ENCODE measurements at places on chromosomes 3 and 15.

- no peak for DNase-seq
Observed at GRCh38 chr3:11245276-11245675, 26.9 kb upstream of the ATG7 start.

- DNase-seq: no peak
Observed at GRCh38 chr15:29569533-29570092, 252.7 kb downstream of the TJP1 start.

- no peak for DNase-seq
Observed at GRCh38 chr3:40649346-40649745, 124.6 kb downstream of the ZNF621 start.

- no peak for DNase-seq
Observed at GRCh38 chr3:126121074-126121473, 37.1 kb upstream of the SLC41A3 start.

GRCh38 chr15:92930054-92930621, 30.0 kb downstream of the CHD2 start:
- DNase-seq: no peak

DNA sequence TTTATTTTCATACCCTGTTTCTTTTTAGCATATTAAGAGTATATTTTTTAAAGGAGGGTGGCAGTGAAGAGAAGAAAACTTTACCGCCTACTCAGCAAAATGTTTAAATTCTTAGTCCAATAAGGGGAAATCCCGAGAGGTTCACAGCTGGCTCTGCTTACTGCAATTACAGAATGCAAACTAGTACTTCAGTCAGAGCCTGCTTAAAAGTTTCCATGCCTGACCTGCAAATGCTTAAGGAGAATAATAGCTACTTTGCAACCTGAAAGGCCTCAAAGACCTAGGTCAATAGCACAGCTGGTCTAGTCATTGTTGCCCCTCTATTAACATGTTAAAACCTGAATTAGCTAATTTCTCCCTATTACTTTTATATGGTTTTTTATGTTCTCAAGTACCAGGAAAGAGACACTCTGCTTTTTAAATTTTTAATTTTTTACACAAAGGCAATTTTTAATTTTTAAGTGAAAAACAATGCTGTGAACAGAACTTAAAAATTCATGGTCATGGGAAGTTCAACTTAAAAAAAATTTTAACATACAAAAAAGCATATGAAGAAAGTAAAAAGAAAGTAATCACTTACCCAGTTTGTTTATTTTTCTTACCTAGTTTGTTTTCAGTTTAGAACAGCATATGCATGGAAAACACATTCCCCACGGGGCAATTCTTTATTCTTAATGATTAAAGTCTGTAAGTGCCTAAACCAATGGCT, 79.2 kb downstream of the P3H2 start:
- no peak for DNase-seq

DNA sequence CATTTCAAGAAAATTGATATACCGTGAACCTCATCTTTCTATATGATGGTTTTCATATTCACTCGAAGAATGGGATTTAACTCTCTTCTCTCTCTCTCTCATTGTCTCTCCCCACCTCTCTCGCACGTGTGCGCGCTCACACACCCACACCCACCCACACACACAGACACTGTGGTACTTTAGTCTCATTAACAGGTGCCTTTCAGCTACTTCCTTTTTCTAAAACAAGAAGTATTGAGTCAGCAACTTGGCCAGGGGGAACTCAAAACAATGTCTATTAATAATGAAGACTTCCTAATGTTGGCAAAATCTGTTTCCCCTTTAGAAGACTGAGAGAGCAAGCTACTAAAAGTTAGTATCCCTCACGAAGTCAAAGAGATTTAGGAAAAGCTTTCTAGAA, 150.7 kb downstream of the TMCO5A start:
- no peak for DNase-seq

DNA sequence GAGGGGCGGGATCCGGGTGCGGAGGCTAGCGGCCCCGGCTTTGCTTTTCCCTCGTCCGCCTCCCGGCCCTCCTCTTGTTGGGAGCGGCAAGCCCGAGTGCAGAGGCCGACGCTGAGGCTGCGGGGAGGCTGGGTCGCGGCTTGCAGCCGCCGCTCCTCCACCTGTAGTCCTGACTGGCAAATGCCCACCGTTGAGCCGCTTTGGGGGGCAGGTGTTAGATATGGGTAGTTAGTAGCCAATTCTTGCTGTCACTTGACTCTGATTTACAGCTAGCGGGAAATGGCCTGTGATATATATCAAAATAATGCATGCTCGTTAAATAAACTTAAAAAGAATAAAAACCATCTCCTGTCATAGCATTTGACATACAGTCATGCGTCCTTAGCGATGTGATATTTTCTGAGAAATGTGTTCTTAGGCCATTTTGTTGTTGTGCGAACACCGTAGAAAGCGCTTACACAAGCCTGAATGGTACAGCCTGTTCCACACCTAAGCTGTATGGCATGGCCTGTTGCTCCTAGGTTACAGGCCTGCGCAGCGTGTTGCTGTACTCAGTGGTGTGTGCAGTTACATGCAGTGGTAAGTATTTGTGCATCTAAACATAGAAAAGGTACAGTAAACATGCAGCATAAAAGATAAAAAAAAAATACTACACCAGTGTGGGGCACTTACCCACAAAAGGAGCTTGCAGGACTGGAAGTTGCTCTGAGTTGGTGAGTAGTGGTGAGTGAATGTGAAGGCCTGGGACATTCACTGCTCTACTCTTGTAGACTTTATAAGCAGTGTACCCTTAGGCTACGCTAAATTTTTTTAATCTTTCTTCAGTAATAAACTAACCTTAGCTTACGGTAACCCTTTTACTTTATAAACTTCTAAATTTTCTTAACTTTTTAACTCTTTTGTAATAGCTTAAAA, 873 bp downstream of the CAPN7 start:
- no peak for DNase-seq

GRCh38 chr3:161323926-161324621, 47.2 kb downstream of the SPTSSB start:
- DNase-seq: no peak

DNA sequence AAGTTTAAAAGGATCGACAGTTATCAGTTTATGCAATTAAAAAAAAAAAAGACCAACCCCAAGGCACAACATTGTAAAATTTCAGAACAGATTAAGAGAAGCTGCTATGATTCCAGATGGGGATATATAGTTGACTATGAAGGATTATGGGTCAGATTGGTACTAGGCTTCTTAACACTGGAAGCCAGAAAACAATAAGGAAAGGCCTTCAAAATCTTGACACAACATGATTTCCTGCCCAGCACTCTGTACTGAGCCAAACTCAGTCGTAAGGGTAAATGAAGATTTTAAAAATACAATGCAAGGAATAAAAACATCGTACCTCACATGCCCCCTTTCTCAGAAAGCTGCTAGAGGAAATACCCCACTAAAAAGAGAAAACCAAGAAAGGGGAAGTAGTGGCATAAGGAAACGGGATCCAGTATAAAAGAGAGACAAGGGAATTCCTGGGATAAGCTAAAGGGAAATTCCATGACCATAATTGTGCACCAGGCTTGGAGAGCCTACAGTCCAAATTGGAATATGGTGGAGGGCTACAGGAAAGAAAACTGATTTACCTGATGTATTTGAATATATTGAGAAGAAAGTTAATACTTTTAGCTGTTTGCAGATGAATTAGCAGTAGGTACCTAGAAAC, 27.9 kb downstream of the PIAS1 start:
- no peak for DNase-seq

DNA sequence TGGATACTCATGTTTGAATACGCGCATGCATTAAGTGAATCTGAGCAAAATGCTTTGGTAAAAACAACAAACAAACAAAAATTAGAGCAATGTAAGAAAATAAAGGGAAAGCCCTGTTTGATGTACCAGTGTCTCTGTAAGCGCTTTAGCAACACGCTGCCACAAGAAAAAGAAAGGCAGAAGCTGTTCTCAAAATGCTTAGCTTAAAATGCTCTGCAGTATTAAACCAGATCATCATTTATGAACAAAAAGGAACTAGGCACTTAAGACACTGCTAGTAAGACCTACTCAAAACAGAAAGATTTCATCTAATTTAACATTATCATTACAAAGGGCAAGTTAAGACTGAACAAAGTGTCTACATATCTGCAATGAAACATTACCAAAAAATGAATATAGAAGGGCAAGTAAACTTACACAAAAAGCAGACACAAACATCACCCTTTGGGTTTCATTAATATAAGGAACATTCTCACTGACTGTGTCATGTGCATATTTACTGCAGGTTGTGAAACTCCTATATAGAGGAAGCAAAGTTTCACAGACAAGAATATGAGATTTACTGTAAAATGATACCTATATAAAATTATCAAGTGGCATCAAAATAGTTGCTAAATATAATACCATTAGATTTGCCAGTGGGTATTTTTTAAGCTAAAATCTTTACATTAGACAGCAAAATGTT, 102.1 kb downstream of the FBXL22 start:
- DNase-seq: no peak

- no peak for DNase-seq
Observed at GRCh38 chr3:140584549-140584948, 93.3 kb upstream of the TRIM42 start.

- no peak for DNase-seq
Observed at GRCh38 chr3:107969994-107970819, 120.6 kb downstream of the CD47 start.

- no peak for DNase-seq
Observed at GRCh38 chr3:30895329-30895728, 868 bp upstream of the GADL1 start.

DNA sequence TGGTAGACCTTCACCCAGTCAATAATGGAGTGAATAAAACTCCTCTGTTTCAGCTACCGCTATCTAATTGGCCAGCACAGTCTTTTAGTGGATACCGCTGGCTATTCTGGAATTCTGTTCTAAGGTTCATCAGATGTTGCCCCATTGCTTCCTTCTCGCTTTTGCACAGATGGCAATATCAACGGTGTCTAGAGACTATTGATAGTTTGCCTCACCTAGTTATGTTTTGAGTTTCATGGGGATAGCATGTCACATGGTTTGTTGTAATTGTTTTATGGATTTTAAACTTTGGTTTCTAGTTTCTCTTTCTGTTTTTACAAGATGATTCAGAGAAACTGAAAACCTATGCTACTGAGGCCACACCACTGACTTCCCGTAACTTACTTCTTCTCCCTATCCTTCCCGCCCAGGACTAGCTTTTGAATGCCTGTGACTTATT, 2.0 kb downstream of the XRN1 start:
- DNase-seq: no peak

DNA sequence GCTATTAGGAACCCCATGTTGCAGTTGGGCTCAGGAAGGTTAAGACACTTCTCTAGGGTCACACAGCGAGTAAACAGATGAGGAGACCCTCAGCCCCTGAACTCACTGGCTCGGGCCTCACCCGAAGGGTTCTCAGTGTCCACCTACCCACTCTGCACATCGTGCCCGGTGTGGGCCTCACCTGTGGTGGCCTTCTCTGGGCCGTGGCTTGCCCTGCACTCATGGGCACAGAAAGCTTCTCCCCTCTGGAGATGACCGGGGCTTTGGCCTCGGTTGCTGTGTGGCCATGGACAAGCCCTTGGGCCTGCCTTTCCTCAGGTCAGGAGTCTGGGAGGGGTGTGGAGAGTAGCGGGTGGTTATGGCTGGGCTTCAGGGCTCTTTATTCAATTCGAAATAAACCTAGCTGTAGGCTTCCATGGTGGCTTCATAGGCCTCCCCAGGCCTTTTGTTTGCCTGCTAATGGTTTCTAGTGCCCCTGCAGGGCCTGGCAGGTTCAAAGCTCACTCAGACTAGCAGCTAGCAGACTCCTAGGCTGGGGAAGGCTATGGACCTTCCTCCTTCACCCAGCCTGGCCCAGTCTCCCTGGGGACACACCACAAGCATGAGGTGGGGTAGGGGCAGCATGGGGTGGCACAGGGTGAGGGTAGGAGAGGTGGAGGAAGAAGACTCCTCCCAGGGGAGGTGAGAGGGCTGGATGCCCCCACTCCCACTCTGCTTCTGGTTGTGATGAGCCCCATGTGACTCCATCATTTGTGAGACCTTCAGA, 103.1 kb downstream of the LINGO1 start:
- DNase-seq: no peak

GRCh38 chr15:83854950-83855707, 201.2 kb downstream of the ADAMTSL3 start:
- no peak for DNase-seq

- no peak for DNase-seq
Observed at GRCh38 chr3:107993771-107994170, 97.1 kb downstream of the CD47 start.

DNA sequence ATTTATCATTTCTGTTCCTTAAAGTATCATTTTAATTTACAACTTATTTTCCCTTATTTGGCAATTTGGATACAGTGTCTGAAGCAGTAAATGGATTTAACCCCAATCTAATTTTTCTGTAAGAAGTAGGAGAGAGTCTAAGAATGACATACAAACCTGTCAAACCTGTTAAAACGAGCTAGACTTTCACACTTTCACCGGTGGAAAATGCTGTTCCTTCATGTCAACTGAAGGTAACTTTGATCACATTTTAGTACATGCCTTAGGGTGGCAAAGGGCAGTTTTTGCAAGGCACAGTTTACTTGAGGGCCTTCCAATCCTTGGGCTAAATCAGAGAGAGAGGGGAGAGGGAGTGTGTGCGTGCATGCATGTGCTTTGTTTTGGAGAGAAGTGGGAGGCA, 221.4 kb downstream of the THSD4 start:
- no peak for DNase-seq

- DNase-seq: no peak
Observed at GRCh38 chr15:96882121-96882772, 551.7 kb downstream of the NR2F2 start.

DNA sequence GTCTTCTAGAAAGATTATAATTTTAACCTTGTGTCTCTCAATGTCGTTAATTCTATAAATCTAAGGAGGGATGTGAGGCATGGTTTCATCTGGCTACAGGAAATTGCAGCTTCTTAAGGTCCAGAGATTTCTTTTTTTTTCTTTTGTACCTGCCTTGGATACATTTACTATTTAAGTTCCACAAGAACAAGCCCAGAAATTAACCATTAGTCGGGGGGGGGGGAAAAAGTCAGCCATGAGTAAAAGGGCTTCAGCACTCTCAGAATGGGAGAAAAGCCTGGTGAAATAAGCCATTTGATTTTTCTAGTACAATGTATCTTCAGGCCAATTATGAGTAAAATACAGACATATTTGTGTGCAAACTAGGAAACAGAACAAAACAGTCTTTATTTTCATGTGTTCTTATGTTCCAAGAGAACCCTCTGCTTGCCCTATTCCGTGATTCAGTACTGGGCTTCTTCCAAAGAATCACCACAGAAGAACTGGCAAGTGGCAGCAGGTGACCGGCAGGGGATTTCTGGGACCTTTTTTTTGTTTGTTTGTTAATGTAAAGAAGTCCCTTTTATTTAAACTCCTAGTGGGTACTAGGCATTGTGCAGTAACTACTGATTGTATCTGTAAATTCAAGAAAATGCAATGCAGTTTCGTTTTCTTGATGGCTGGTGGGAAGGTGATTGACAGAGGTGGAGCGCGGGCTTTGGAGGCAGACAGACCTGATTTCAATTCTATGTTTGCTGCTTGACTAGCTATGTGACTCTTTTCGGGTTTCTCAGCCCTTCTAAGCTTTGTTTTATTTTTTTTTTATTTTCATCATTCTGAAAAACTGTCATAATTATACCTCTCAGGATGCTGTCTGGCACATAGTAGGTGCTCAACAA, 82.5 kb downstream of the PEX5L start:
- no peak for DNase-seq

All from CMK (cell line).